ENCODE measurements at places on chromosomes 7 and 10.

DNA sequence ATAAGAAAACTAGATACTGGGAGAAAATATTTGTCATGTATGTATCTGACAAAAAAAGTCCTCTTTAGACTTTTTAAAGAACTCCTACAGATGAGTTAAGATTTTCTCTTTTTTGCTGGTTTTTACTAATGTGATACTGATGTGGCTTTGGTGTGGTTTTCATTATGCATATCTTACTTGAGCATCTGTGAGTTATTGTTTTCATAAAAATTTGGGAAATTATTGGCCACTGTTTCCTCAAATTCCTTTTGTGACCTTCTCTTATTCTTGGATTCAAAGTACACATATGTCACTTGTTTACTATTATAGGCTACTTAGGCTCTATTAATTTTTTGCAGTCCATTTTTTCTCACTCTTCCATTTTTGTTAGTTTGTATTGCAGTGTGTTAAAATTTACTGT lies 89.0 kb downstream of the PPP1R9A start:
- DNase-seq: no peak

- no peak for DNase-seq
These were observed 29.6 kb downstream of the STAM start for GRCh38 chr10:17673471-17674061.

- no peak for DNase-seq
These were observed 94.4 kb upstream of the FZD1 start for GRCh38 chr7:91169830-91170191.

GRCh38 chr10:43407148-43407575 lies 1.8 kb downstream of the HNRNPF start:
- peak; percentile 46 for DNase-seq

DNA sequence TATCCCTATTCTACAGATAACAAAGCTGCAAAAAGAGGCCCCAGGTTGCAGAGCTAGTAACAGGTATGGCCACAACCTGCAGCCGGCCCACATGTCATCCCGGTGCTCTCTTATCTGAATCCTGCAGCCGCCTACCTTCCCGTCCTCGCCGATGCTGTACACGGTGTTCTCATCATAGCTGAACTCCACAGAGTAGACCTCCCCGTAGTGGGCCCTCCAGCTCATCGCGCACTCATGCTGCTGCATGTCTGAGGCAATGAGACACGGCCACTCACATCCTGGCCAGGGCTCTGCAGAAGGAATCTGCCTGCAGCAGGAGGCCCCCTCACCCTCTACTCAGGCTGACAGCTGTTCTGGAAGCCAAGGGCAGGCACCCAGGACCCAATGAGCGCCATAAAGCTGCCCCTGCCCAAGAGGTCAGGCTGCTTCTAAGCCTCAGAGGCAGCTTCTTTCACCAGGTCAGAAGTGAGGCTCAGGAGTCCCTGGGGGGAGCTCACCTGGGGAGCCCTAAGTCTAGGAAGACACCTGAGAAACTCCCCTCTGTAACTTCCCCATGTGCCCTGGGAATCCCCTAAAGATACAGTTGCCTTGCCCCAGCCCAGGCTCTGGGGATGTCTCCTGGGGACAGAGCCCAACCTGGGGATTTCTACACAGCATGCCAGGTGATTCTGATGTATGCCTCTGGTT lies 17.9 kb upstream of the CYREN start:
- DNase-seq: no peak

DNA sequence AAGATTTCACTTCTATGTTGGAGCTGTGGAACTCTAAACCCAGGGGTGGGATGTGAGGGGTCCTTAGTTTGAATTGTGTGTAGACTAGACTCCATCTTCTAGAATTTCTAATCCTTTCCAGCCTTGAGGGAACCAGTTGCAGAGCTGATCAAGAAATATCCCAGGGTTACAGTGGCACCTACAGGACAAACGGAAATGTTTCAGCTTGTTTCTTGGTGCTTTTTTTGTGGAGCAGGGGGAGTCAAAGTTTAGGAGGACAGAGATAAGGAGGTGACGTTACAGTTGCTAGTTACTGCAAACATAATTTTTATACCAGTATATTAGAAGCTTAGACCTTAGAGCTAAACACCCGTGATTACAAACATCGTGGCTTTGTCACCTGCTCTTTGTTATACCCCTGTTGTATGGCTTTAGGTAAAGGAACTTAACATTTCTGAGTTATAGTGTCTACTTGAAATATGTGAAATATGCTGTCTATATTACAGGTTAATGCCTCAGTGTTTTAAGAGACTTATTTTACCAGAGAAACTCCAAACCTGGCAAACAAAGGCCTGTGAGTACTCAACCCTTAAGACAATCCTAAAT lies 84.5 kb upstream of the DYNC1I1 start:
- DNase-seq: no peak

- DNase-seq: no peak
These were observed 125.9 kb downstream of the GLCCI1 start for GRCh38 chr7:8094164-8095140.

DNA sequence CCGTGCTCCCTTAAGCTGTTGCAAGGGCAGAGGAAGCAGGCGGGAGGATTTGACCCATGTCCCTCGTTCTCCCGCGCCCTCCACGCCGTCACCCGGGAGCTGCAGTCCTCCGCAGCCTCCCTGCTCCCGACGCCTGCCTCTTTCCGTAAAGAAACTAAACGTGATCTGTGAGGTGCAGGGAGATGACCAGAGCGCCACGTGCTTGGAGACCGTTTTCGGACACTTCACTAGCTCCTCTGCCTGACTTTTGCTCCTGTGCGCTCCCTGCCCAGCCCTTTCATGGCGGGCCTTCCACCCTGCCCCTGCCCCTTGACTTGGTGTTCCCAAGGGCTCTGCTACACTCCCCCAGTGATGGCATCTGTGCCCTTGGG lies 171.2 kb downstream of the LSM5 start:
- no peak for DNase-seq

DNA sequence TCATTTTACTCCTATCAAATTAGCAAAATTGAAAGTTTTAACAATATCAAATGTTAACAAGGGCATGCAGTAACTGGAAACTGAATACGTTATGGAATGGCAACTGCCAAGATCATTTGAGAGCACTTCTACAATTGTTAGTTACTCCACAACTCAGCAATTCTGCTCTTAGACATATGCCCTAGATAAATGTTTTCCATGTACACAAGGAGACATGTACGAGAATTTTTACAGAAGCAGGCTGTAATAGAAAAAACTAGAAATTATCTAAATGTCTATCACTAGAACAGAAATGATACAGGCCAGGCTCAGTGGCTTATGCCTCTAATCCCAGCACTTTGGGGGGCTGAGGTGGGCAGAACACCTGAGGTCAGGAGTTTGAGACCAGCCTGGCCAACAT lies 7.0 kb downstream of the PSAP start:
- DNase-seq: no peak

- DNase-seq: no peak
These were observed 68.1 kb downstream of the LYZL1 start for GRCh38 chr10:29356931-29357330.

GRCh38 chr7:94433224-94433623 lies 38.5 kb downstream of the COL1A2 start:
- DNase-seq: no peak

- no peak for DNase-seq
These were observed 46.8 kb upstream of the C10orf120 start for GRCh38 chr10:122746408-122746807.

DNA sequence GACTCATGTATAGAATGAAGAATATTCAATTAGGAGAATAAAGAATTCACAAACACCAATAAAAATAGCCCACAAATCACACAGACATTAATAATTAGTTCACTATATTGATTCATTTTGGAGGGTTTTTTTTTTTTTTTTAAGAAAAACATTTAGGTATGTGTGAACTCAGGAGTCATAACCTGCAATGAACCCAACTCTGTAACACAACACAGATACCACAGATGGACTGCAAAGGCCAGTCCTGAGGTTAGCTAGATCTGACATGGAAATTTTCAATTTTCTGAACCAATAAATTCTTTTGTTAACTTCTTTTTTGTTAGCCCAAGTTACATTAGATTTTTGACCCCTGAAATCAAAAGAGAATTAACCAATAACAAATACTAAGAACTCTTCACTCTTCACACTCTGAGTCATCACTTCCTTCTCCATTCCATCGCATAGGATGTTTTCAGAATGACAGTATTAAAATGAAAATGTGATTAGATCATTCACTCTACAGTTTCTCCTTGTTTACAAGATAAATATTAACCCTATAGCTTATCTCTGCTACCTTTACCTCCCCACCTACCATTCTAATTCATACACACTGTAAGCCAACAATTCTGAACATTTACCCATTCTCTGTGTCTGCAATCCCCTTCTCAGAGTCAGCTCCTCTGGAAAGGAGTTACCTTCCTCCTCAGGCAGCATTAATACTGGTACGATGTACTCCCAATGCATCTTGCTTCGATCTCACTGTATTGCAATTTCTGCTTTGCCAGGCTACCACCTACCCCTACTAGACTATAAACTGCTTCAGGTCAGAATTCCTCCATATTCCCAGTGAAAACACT lies 141.5 kb downstream of the LRRN3 start:
- DNase-seq: no peak

- DNase-seq: no peak
These were observed 185.2 kb downstream of the SLC25A13 start for GRCh38 chr7:96136600-96137239.

Data from T-cell (primary cell).